ENCODE measurements at places on chromosomes 3 and 15. TPM values are rescaled to one million over a fixed set of nuclear protein-coding genes. Genes with fewer than 3 reads are reported as not detected.

GRCh38 chr3:8755564-8756237 lies 13.7 kb downstream of the OXTR start:
- no peak for DNase-seq

DNA sequence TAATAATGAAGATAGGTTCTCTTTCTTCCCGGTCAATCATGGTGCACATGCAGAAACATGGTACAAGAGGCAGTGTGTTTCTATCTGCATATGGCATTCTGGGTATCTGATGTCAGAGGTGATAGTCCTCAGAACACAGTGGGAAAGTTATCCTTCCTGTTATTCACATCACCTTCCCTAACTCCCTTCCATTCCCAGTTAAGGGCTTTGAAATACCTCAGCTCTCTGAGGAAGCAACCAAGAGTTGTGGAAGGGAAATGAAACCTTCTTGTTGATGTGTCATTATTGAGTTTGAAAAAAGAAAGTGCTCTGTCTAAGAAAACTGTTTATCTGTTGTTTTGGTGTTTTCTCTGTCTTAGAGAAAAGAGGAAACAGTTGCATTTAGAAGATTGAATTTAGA lies 21.9 kb upstream of the P2RY13 start:
- DNase-seq = no peak

GRCh38 chr15:82871358-82871757 lies 61.9 kb downstream of the WHAMM start:
- no peak for DNase-seq

Gene C15orf61
- 2.2 TPM for total RNA-seq

- no peak for DNase-seq
These were observed 9.3 kb downstream of the PAK6 start for GRCh38 chr15:40248006-40248783.

DNA sequence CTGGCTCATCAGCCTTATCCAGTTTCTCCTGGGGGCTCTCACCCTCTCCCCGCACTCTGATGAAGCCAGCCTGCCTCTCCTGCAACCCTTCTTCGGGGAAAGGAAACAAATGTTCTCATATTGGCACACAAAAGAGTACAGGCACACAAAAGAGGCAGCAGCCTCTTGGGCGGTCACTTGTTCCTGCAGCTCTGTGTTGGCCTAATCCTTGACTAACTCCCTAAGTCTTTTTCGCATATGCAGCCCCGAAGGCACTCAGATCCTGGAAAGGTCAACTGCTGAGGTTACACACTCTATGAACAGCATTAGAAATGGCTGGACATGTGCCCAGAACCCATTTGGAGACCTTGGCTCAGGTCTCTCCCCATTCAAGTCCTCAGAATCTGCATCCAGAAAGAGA lies 7.4 kb upstream of the CAMP start:
- DNase-seq = no peak

DNA sequence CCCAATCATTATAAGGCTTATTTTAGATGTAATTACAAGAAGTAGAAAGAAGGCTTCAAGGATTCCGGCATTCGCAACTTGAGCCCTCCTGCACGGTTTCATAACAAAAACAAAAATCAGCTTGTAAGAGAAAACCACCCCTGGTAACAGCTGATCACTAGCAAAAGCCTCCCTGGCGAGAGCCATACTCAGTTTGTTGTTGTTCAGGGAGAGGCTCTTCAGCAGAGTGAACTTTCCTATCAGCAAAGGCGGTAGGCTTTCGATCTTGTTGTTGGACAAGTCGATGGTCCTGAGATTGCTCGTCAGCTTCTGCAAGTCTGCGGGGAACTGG lies 710 bp downstream of the LRRC57 start:
- DNase-seq = no peak

GRCh38 chr3:151328298-151328995 lies 902 bp downstream of the P2RY13 start:
- DNase-seq = peak; percentile 26

Gene PBRM1
- 36.7 TPM for total RNA-seq

Gene SCAMP5
- total RNA-seq = 1.8 TPM

DNA sequence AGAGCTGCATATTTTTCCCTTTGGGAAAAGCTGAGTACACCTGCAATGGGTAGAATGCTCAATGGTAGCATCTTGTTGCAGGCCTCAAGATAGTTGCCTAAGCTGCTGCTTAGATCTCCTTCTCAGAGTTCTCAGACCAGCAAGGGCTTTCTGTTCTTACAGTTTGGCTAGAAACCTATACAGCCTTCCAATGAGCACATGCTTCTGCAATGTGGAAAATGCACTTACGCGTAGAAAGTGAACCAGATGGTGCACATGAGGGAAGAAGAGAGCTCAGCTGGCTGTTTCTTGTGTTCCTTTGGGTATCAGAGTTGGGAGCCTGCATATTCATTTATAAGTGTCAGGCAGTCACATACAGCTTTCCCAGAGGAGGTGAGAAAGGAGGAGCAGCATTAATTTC lies 136.4 kb downstream of the B3GALNT1 start:
- DNase-seq = no peak

DNA sequence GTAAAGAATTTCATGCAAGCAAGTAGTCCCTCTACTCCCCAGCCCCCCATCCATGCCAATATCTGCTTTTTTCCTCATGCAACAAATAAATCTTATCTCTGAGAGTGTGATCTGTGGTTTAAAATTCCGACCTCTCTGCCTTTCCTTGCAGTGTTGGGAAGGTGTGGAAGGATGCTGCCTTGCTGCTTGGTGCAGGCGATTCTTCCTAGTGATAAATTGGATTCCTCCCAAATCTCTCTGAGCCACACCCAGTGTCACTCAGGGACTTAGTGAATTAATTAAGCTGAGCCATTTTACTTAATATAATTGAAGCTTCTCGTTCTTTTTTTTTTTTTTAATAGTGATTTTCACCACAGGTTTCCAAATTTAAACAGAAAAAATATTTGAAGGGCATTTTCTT lies 3.4 kb downstream of the GAP43 start:
- DNase-seq = no peak

GRCh38 chr15:99476413-99477222 lies 89.2 kb upstream of the MEF2A start:
- peak; percentile 94 for DNase-seq

GRCh38 chr3:161641287-161641686 lies 144.7 kb downstream of the OTOL1 start:
- no peak for DNase-seq

Measured in Daoy (cell line).